Activated naive CD4-positive, alpha-beta T cell treated with anti-CD3 and anti-CD28 coated beads for 36 hours (primary cell): ENCODE measurements at places on chromosomes 4 and X.

GRCh38 chr4:15233264-15233597 lies 194.6 kb upstream of the C1QTNF7 start:
- peak; percentile 34 for DNase-seq

DNA sequence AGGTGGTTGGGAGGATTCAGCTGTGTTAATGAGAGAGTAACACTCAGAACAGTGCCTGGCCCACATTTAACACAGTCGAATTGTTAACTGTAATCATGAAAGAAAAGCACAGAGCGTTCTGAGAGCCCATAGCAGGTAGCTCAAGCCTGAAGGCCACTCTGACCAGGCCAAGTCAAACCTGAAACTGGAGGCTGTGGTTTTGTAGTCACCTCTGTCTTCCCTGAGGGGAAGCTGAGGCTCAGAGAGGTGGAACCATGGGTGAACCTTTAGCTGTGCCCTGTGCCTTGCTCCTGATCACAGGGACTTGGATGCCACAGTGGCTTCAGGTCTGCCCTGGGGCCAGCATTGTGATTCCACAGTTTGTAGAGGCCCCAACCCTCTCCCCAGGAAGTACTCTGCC lies 16.6 kb upstream of the UBA1 start:
- no peak for DNase-seq

GRCh38 chr4:70925899-70926635 lies 23.9 kb downstream of the MOB1B start:
- DNase-seq, result no peak

DNA sequence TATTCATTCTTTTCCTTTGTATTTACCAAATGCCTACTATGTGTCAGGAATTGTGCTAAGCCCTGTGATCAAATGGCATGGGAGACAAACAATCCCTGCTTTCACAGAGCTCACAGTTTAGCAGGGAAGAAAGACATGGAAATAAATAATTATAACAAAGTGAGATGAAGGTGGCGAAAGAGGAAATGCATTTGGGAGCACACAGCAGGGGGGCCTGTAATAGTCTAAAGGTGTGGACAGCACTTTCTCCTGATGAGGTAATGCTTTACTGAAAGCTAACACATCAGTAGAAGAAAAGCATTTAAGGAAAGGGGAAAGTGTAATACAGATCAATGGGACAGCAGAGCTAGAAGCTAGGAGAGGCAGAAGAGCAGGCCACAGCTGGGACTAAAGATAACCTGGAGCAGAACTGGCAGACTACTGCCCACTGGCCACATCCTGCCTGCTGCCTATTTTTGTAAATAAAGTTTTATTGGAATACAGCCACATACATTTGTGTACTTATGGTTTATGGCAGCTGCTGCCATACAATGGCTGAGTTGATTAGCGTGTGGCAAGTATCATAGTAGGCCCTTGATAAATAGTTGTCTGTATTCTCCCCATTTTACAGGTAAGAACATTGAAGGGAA lies 67.1 kb upstream of the TAPT1 start:
- no peak for DNase-seq

DNA sequence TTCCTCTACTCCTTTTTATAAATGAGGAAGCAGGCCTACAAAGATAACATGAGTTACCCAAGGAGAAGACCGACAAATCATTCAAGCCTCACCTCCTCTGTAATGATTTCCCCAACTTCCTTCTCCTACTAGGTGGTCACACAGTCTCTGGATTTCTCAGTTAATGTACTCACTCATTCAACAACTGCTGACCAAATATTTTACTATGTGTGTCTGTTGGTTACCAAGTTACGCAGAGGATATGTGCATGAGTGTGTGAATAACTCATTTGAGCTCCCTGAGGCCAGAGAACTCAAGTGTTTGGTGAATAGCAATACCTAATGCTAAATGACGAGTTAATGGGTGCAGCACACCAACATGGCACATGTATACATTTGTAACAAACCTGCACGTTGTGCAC lies 10.4 kb downstream of the CASK start:
- no peak for DNase-seq

DNA sequence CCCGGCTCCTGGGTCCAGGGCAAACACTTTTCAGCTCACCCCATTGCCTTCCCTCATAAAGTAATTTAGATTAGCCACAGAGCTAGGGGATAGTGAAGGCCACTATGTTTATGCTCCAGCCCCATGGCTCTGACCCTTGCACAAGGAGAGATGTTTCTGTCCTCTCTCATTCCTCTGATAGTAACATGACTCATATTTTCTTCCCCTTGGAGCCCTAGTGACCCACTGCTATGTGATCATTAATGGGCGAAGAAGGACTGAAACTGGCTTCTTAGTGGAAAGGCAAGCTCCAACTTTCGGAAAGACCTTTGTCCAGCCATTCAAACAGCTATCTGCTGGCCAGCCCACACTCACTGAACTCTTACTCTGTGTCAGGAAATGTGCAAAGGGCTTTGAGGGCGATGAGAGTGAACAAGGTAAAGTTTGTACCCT lies 12.3 kb downstream of the CLDN2 start:
- no peak for DNase-seq

- no peak for DNase-seq
These were observed 88.0 kb upstream of the TRIM2 start for GRCh38 chr4:153116291-153116680.
